ENCODE measurements at places on chromosomes 7 and 10. TPM values are rescaled to one million over a fixed set of nuclear protein-coding genes. Genes with fewer than 3 reads are reported as not detected.

EPO gene
- 0.25 TPM for total RNA-seq

CLDN4 gene
- 8.8 TPM for total RNA-seq

CAV2 gene
- 67.5 TPM for total RNA-seq

MAT1A gene
- total RNA-seq = 6.0 TPM

TEX47 gene
- not detected for total RNA-seq

NKX1-2 gene
- not detected for total RNA-seq

FAM107B gene
- total RNA-seq = 15.0 TPM

STAMBPL1 gene
- 12.8 TPM for total RNA-seq

- H3K27me3 ChIP-seq = no peaks in the 10 kb centered on the region
- DNase-seq = no peak
- H3K4me3 ChIP-seq = no peak overlapping the region
These were observed 63.1 kb upstream of the ADRB1 start for GRCh38 chr10:113980408-113981087.

DNA sequence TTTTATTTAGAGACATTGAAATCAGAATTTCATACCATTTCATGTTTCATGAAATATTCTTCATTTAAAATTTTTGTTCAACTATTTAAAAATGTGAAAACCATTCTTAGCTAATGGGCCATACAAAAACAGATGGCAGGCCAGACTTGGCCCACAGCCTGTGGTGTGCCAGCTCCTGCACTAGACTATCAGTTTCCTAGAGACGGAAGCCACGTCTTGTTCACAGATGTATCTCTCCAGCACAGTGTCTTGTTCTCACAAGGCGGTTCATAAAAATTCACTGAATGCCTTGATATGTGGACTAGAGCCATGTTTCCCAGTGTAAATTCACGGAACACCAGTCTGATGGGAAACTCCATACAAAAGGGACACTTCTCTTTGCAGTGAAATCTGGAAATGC is 216.0 kb downstream of the KCNMA1 start:
- no peak overlapping the region for H3K27ac ChIP-seq
- DNase-seq = no peak
- peaks cover 21% of the 10 kb centered on the region for H3K4me1 ChIP-seq
- no peak overlapping the region for H3K4me3 ChIP-seq
- no peaks in the 10 kb centered on the region for H3K36me3 ChIP-seq

- no peaks in the 10 kb centered on the region for H3K27me3 ChIP-seq
- peak; percentile 52 for DNase-seq
- no peak overlapping the region for H3K27ac ChIP-seq
- no peaks in the 10 kb centered on the region for H3K36me3 ChIP-seq
- H3K4me3 ChIP-seq = no peak overlapping the region
These were observed 2.8 kb downstream of the TDRD1 start for GRCh38 chr10:114181971-114182370.

DNA sequence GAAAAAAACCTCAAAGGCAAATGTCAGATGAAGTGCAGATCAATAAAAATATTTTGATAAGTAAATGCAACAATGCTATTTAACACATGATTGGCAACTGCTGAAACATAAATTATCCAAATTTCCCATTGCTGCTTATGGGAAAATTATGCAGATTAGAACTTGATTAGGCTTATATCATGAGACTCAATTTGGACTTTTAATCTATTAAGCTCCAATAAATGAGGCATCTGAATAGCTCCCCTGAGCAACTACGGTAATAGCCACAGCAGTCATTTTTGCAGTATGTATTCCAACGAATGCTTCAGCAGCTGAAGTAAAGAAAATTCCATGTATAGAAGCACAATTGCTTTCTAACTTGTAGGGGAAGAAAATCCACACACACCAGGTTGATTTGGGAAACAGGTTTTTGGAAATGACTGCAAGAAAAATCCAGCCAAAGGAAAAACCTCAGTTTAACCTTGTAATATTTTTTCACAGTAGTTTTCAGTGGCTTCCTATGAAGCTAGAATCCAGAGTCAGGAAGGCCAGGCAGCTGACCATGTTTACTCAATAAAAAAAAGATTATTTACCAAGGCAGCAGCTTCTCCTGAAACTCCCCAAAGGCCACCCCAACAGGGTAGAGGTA is 716.1 kb downstream of the KCNMA1 start:
- no peak for DNase-seq
- no peak overlapping the region for H3K27ac ChIP-seq
- peaks cover 5% of the 10 kb centered on the region for H3K4me1 ChIP-seq
- no peak overlapping the region for H3K4me3 ChIP-seq

DNA sequence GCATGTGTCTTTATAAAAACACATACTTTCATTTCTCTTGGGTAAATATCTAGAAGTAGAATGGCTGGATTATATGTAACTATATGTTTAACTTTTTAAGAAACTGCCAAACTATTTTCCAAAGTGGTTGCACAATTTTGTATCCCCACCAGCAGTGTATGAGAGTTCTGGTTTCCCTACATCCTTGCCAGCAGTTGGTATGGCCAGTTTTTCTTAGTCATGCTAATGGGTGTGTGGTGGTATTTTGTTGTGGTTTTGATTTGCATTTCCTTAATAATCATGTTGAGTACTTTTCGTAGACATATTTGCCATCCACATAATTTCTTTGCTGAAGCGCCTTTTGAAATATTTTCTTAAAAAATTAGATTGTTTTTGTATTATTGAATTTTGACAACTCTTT is 60.3 kb downstream of the NEUROG3 start:
- H3K27me3 ChIP-seq = no peaks in the 10 kb centered on the region
- no peaks in the 10 kb centered on the region for H3K4me1 ChIP-seq
- H3K27ac ChIP-seq = no peak overlapping the region
- no peaks in the 10 kb centered on the region for H3K36me3 ChIP-seq
- DNase-seq = no peak
- H3K4me3 ChIP-seq = no peak overlapping the region

DNA sequence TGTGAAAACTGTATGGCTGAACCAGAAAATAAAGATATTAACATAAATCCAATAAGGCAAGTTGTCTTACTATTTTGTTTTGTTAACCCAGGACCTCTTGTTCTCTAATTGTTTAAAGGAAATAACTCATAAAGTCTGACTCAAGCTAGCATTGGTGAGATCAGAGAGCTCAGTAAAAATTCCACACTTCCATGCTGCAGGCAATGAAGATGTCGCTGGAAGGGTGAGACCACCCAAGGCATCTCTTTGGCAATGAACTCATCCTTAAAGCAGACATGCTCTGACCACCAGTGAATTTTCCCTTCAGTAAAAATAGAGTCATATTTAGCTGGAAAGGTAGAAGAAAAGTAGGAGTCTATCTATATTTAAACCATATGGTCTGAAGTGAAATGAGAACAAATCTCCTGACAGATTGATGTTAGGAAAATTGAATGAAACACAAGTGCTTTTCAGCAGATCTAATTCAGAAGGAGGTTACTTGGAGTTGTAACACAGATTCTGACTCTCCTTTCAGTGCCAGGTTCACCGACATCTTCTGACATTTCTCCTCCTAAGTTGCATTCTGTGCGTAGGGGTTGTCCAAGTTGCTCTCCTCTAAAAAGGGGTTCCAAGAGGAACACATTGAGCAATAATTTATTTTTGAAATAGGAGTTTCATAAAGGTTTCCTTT is 32.8 kb upstream of the VIPR2 start:
- H3K27ac ChIP-seq = no peak overlapping the region
- no peak for DNase-seq
- no peak overlapping the region for H3K4me3 ChIP-seq
- no peaks in the 10 kb centered on the region for H3K36me3 ChIP-seq

- peaks cover 2% of the 10 kb centered on the region for H3K4me1 ChIP-seq
- H3K4me3 ChIP-seq = no peak overlapping the region
- H3K36me3 ChIP-seq = no peaks in the 10 kb centered on the region
- no peak for DNase-seq
These were observed 64.6 kb downstream of the COL13A1 start for GRCh38 chr10:69866246-69866687.

- DNase-seq = no peak
- no peaks in the 10 kb centered on the region for H3K4me1 ChIP-seq
- no peak overlapping the region for H3K27ac ChIP-seq
- H3K36me3 ChIP-seq = no peaks in the 10 kb centered on the region
- H3K27me3 ChIP-seq = no peaks in the 10 kb centered on the region
- no peak overlapping the region for H3K4me3 ChIP-seq
These were observed 37.0 kb upstream of the MINDY3 start for GRCh38 chr10:15897287-15897686.

GRCh38 chr7:2010551-2011265 is 222.0 kb downstream of the MAD1L1 start:
- H3K4me3 ChIP-seq = no peak overlapping the region
- H3K27ac ChIP-seq = no peak overlapping the region
- H3K4me1 ChIP-seq = no peaks in the 10 kb centered on the region

- no peak overlapping the region for H3K27ac ChIP-seq
- no peak for DNase-seq
- H3K36me3 ChIP-seq = no peaks in the 10 kb centered on the region
- H3K4me1 ChIP-seq = peaks cover 1% of the 10 kb centered on the region
These were observed 181.1 kb upstream of the ASAH2 start for GRCh38 chr10:50432211-50433009.

DNA sequence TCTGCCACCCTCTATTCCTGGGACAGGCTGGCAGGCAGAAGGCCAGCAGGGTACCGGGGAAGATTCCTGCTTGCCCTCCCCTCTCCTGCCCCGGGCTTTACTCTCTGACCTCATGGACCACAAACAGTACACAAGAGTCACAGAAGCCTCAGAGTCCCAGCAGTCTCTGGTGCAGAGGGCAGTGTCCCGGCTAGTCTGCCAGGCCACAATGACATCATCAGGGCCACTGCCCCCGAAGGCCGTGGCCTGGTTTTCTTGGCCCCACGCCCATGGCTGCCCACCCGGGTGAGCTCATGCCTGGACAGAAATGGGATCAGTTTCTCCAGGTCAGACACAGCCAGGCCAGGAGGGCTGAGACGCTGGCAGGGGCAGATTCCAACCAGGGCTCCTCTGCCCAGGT is 91.9 kb downstream of the MYL10 start:
- H3K4me3 ChIP-seq = no peak overlapping the region
- no peak overlapping the region for H3K27ac ChIP-seq
- H3K36me3 ChIP-seq = no peaks in the 10 kb centered on the region
- no peaks in the 10 kb centered on the region for H3K27me3 ChIP-seq

DNA sequence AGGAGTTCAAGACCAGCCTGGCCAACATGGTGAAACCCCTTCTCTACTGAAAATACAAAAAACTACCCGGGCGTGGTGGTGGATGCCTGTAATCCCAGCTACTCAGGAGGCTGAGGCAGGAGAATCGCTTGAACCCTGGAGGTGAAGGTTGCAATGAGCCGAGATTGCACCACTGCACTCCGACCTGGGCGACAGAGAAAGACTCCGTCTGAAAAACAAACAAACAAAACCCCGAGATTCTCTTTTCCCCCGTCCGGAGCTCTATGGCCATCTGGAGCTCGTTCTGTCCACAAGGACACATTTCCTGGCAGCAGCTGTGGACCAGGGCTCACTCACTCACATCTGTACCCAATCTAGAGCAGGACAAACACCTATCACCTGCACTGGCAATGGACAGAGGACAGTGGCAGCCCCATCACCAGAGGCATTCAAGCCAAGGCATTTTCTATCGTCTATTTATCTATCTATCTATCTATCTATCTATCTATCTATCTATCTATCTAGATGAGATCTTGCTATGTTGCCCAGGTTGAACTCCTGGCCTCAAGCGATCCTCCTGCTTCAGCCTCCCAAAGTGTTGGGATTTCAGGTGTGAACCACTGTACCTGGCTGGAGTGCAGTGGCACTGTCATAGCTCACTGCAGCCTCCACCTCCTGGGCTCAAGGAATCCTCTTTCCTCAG is 167.1 kb upstream of the TNRC18 start:
- no peaks in the 10 kb centered on the region for H3K27me3 ChIP-seq
- H3K36me3 ChIP-seq = no peaks in the 10 kb centered on the region
- peaks cover 10% of the 10 kb centered on the region for H3K4me1 ChIP-seq
- no peak overlapping the region for H3K4me3 ChIP-seq

GRCh38 chr7:120675076-120675475 is 182.9 kb downstream of the TSPAN12 start:
- H3K36me3 ChIP-seq = no peaks in the 10 kb centered on the region
- no peaks in the 10 kb centered on the region for H3K4me1 ChIP-seq
- H3K27me3 ChIP-seq = no peaks in the 10 kb centered on the region
- no peak overlapping the region for H3K4me3 ChIP-seq

DNA sequence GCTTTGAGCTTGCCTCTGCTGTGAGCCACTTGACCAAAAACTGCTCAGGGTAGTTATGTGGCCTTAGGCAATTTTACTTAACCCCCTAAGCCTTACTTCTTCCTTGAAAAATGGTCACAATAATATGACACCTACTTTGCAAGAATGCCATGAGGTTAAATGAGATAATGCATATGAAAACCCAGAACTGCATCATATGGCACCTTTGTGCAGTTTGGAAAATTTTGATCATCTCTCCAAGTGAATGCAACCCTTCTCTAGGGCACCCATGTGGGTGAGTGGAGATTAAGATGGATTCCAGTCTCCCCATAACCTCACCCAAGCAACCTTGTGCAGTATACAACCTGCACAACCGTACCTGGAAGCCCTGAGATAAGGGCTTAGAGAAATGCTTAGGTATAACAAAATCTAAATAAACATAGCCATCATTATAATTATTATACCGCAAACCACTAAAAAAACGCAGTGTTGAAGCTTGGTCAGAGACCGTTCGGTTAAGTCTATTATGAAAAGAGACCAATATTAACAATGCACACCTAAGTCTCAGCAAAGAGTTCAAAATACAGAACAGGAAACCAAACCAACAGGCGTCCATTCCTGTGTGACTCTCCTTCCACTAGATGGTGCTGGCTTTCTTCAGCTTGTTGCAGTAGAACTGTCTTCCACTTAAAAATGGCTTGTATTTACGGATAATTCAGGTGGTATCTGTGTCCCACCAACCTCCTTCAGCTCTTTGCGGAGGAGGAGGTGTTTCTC is 21.0 kb upstream of the ASB15 start:
- no peaks in the 10 kb centered on the region for H3K27me3 ChIP-seq
- H3K4me1 ChIP-seq = no peaks in the 10 kb centered on the region

- H3K4me1 ChIP-seq = no peaks in the 10 kb centered on the region
- no peaks in the 10 kb centered on the region for H3K27me3 ChIP-seq
- no peak for DNase-seq
- H3K36me3 ChIP-seq = no peaks in the 10 kb centered on the region
These were observed 115.5 kb downstream of the FOXP2 start for GRCh38 chr7:114530057-114530611.

GRCh38 chr10:71685554-71686232 is 33.9 kb downstream of the C10orf105 start:
- no peaks in the 10 kb centered on the region for H3K27me3 ChIP-seq
- no peak for DNase-seq

GRCh38 chr7:111841596-111842205 is 279.4 kb upstream of the IMMP2L start:
- DNase-seq = no peak
- H3K27ac ChIP-seq = no peak overlapping the region
- no peaks in the 10 kb centered on the region for H3K27me3 ChIP-seq
- no peaks in the 10 kb centered on the region for H3K4me1 ChIP-seq
- no peaks in the 10 kb centered on the region for H3K36me3 ChIP-seq

DNA sequence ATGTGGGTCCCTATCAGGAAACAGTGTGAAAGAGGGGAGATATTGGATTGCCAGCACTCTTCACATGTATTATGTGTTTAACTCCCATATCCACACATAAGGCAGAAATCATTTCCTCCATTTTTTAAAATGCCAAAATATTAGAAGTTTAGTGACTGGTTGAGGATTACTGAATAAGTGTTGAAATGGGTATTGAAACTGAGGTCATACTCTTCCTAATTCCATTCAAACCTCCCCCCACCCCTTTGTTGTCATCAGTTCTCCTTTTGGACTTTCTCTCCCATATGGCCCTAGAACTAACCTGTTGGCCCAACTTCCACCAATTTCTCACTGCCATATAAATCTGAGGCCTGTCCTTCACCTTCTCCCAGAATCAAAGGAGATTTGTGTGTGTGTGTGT is 81.6 kb downstream of the EVX1 start:
- H3K4me3 ChIP-seq = no peak overlapping the region
- no peak overlapping the region for H3K27ac ChIP-seq
- no peaks in the 10 kb centered on the region for H3K27me3 ChIP-seq
- no peaks in the 10 kb centered on the region for H3K36me3 ChIP-seq

GRCh38 chr10:77899080-77899477 is 27.5 kb downstream of the DLG5 start:
- H3K27ac ChIP-seq = no peak overlapping the region
- H3K36me3 ChIP-seq = no peaks in the 10 kb centered on the region
- DNase-seq = no peak
